ENCODE measurements at places on chromosomes 12 and 14.
A peak's percentile ranks its signal among the peaks of the same experiment; 100 is the strongest.

GRCh38 chr12:128829861-128830504, 6.2 kb upstream of the SLC15A4 start:
- no peak for DNase-seq

DNA sequence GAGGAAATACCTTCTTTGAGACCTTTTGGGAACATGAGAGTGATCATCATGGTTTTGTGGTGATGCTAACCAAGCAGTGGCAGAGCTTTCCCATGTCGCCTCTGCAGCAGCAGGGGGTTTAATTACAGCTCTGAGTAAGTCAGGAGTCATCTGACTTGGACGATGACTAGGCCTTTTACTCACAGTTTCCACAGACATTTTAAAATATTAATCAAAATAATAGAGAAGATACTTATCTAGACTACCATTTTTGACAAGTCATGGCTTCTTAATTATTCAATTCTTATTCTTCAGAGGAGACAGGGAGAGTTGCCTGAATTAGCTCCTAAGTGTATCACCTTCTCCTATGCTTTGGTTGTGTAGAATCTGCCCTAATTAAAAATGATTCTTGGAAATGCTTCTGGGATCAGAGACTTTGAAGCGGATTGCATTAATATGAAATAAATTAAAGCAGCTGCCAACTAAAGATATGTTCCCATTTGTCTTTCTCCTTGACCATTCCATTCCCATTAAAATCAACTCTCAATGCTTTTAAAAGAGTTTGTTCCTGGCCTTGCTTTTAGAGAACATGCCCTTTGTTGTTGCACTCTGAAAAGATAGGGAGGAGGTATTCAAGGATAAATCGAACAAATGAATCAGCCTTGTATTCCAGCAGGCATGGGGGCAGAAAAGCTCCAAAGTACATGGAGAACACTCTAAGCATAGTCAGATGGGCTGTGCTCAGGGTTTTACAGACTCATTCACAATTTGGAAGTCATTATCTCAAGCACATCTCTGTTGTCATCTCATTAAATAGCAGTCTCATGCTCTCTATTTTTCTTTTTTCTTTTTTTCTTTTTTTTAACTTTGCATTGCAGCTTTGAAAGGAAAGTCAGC, 7.7 kb upstream of the IFNG-AS1 start:
- no peak for DNase-seq

GRCh38 chr14:102250636-102251035, 54.3 kb downstream of the MOK start:
- no peak for DNase-seq

GRCh38 chr14:38039496-38039895, 168.2 kb upstream of the SSTR1 start:
- no peak for DNase-seq

DNA sequence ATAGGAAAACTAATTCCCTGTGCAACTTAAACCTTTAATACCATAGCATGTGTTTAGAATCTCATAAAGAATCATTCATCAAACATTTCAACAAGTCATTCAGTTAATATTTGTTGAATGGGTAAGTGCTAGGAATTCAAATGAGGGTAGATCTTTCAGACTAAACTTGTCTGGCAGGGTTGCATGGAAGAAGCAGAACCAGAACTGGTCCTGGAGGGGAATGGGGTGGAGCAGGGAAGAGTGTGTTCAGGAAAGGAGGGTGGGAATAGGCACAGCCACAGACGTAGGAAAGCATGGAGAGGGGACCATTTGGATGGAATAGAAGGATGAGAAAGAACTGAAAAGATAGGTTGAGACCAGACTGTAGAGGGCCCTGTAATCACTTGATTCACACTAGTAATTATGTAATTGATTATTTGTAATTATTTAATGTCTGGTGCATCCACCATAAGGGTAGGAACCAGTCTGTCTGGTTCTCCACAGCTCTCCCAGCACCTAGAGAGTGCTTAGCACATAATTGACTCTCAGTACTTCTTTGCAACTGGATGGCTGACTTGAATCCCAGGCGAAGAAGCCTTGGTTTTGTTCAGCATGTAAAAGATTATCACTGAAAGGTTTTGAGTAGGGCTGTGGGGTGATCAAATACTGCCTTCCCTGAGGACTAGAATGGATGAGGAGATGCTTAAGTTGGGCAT, 3.0 kb upstream of the MAP3K9 start:
- no peak for DNase-seq

DNA sequence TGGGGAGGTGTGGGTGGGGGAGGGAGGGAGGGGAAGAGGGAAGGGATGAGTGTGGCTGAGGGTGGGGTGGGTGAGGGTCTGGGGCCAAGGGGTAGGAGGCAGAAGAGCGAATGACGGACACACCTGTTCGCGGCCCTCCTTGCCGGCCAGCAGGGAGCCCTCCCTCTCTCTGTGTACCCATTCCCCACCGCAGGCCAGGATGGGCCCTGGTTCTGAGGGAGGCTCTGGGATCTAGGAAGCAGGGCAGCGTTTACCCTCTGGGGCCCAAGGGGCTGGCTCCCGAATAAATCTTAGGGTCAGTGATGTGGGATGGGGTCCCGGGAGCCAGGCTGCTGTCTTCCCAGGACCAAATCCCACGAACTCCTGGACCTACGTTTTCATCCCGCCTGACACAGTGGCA, 46.0 kb upstream of the ESRRB start:
- no peak for DNase-seq

DNA sequence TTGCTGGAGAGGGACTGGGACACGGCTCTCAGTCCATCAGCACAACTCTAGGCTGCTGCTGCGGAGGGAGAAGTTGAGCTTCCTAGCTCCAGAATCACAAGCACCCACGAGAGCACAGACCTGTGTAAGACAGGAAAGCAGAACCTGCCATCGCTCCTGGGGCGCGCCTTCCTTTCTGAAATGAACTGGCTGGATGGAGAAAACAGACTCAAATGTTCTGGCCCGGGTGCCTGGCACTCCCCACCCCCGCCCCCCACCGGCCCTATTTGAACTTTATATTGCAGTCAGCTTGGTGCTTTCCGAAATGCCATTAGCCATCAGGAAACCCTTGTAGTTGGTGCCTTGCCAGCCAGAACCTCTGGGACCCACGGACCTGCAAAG, 23.8 kb downstream of the MVK start:
- DNase-seq: no peak

GRCh38 chr12:11965258-11965910, 105.4 kb upstream of the BCL2L14 start:
- no peak for DNase-seq

DNA sequence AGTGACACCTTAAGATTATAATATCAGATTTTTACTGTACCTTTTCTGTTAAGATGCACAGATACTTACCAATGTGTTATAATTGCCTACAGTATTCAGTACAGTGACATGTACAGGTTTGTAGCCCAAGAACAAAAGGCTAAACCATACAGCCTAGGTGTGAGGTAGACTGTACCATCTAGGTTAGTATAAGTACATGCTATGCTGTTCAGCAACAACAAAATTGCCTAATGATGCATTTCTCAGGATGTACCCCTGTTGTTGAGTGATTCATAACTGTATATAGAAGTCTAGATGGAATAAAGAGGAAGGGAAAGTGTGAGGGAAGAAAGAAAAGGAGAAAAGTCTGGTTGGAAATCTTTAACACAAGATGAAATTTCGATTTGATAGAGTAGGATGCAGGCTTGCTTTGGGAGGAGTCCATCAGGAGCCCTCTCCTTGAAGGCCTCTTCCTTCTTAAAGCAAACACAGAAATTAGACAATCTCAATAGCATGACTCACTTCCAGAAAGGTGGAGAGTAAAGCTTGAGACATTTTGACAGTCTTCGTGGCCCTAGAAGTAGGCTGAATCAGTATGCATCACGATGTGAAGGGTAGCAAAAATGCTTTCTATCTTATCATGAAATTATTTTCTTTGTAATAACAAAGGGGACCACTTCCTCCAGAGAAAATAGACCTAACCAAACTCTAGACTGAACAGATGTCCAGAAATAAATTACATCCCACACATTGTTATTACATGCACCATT, 191.5 kb downstream of the SYT1 start:
- DNase-seq: no peak

GRCh38 chr12:12349711-12350665, at the start of gene MANSC1:
MANSC1 (minus strand) TSS chr12:12350242; CDS start chr12:12343314, 6,928 bp downstream.
- DNase-seq: peak; percentile 14

GRCh38 chr12:50988051-50988450, 35.7 kb downstream of the HIGD1C start:
- no peak for DNase-seq

- no peak for DNase-seq
Observed at GRCh38 chr14:35985474-35986218, 159.5 kb downstream of the BRMS1L start.

GRCh38 chr14:95182379-95182778, 25.1 kb upstream of the DICER1 start:
- no peak for DNase-seq
